ENCODE measurements at places on chromosomes 3 and 15.

- no peak for DNase-seq
Measured at GRCh38 chr3:61912158-61912557, 350.8 kb downstream of the PTPRG start.

DNA sequence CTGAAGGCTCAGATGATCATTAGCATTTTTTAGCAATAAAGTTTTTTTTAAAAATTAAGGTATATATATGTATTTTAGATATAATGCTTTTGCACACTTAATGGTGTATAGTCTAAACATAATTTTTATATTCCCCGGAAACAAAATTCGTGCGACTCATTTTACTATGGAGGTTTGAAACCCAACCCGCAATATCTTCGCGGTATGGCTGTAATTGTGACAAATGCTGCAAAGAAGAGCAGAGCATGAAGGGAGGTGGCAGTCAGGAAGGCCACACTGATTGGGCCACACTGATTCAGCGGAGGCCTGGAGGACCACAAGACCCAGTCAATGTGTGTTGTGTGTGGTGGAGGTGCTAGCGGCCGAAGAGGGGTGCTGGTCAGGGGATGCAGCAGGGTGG, 4.5 kb upstream of the CYP8B1 start:
- no peak for DNase-seq

GRCh38 chr15:67004142-67004541, 61.3 kb upstream of the SMAD3 start:
- DNase-seq, result no peak

GRCh38 chr3:158094235-158095110, 11.7 kb downstream of the SHOX2 start:
- DNase-seq, result no peak

DNA sequence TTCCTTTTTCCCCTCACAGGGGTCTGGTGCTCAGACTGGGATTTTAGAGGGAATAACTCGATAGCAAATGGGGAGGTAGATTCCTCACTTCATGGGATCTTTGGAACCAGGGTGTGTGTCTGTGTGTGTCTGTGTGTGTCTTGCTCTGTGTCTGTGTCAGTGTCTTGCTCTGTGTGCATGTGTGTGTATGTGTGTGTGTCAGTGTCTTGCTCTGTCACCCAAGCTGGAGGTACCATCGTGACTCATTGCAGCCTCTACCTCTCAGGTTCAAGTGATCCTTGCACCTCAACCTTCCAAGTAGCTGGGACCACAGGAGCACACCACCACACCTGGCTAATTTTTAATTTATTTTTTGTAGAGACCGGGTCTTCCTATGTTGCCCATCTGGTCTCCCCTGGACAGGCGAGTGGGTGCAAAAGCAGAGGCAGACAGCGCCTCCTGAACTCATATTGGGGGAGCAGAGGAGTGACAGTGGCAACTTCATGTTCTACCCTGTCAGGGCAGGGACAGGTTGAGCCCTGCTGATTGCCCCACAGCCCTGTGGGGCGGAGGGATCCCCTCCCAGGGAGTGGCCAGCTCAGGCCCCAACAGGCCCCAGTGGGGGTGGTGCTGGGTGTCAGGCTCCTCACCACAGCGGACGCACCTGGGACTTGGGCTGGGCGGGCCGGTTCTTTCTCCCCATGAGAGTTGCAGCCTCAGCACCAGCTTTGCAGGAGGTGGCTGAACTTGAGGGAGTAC, 10.4 kb upstream of the SEMA4B start:
- no peak for DNase-seq
